ENCODE measurements at places on chromosomes 2 and 18.

DNA sequence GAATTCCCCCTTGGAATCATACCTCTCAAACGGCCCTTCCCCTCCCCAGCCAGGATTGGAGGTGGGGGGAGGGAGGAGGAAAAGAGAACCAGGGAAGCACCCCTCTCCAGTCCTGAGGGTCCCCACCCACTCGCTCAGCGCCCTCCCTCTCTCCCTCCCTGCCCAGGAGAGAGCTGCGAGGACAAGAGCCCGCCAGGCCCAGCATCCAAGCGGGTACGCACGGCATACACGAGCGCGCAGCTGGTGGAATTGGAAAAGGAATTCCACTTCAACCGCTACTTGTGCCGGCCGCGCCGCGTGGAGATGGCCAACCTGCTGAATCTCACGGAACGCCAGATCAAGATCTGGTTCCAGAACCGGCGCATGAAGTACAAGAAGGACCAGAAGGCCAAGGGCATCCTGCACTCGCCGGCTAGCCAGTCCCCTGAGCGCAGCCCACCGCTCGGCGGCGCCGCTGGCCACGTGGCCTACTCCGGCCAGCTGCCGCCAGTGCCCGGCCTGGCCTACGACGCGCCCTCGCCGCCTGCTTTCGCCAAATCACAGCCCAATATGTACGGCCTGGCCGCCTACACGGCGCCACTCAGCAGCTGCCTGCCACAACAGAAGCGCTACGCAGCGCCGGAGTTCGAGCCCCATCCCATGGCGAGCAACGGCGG is 14.4 kb downstream of the HOXD3 start:
- DNase-seq, result no peak

GRCh38 chr18:54521846-54522245 is 69.2 kb upstream of the DYNAP start:
- DNase-seq, result no peak

DNA sequence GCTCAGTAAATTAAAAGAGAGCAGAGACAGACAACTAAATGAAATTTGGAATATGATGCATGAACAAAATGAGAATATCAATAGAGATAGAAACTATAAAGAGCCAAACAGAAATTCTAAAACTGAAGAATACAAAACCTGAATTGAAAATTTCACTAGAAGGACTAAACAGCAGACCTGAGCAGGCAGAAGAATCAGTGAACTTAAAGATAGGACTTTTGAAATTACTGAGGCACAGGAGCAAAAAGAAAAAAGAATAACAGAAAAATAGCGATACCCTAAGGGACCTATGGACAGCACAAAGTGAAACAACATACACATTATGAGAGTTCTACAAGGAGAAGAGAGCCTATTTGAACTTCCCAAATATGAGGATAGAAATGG is 41.6 kb downstream of the UNC50 start:
- no peak for DNase-seq

GRCh38 chr2:200450288-200450687 is 59.6 kb downstream of the KCTD18 start:
- no peak for DNase-seq

DNA sequence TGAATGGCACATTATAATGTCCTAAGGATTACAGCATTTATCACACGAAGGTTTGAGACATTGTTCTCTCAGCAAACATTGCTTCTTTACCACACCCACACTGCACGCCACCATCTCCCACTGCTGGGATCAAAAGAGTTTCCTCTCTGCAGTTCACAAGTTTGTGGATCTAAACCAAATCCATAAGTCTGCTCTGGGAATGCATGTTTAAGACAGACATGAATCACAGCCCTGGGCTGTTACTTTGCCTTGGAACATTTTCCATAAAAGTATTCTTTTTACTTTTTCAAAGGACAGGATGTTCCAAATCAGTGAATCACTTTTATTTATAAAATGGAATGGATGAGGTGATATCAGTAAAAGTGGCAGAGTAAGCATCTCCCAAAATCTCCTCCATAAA is 36.1 kb downstream of the STPG4 start:
- no peak for DNase-seq

DNA sequence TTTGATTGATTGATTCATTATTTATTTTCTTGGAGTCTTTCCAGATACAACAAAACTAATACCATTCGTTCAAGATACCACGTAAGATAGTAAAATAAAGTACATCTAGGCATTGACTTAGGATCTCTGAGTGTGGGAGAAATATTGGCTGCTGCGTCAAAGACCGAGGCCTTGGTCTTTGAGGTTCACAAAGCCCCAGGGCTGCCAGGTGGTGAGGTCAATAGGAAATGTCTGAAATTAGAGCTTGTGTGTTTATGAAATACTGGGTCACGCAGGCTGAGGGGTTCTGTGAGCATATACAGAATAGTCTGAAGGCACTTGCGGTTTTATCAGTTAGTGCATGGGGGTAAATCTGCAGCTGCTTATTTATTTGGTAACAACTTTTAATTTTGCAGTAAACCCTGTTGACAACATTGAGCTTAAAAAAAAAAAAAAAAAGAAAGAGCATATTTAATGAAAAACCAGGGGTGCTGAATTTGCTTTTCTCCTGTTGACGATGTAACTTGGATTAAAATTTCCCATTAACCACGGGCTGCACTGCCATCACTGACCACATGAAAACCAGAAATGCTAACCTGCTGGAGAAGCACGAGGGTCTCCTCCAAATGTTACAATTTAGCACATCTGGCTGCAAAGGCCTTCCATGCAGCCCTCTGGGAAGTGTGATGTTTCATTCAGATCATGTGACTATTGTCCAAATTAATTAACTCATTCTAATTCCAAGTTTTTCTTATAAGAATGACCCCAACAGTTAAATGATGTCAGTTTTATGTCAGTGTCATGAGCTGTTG is 27.1 kb upstream of the SERPINB12 start:
- no peak for DNase-seq

DNA sequence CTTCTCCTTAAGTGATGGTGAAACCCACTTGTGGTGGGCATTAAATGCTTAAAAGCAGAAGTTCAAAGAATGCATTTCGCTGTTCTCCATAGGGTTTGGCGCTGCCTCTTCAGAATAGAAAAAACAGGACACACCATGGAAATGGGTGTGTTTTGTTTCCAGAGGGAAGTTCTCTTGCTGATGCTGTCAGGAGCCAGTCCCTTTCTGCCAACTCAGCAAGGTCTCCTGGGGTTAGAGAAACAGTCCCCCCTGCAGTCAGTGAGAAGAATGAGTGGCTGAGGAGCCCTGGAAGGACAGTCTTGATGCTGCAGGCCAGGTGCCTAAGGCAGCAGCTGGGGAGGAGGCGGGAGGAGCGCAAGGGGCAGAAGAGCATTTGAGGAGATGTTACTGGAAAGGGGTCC is 37.8 kb upstream of the ASAP2 start:
- DNase-seq, result no peak

GRCh38 chr2:169714699-169715098 is 18.9 kb upstream of the KLHL23 start:
- no peak for DNase-seq

DNA sequence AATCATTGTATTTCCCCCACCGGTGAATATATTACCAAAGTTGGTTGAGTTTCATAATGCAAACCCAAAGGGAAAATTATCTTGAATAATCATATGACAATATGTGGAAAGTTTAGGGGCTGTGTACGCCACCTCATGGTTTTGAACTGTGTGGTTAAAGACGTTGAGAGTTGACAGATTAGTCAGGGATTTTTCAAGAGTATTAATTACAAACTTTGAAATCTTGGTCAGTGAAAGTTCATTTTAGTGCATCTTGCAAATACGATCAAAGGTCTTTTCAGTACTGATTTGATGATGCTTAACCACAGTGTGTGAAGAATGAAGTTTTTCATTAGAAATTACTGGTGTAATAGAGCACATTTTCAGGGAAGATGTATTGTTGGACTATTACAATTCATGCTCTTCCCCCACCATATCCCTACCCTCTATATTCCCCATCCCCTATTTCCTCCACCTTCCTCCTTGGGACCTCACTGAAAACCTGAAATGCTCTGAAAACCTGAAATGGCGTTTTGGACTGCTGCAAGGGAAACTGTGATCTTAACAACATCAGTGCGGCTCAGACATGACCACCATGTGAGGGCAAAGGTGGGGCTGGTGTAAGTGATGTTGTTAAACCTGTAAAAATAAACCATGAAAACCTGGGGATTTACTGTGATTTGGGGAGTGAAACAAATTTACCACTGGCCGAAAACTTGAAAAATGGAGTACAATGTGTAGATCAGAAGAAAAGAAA is 4.5 kb upstream of the BCL2L11 start:
- DNase-seq, result no peak

- DNase-seq, result no peak
Measured at GRCh38 chr18:68608851-68609490, 105.9 kb downstream of the TMX3 start.

GRCh38 chr2:85106489-85107180 is 26.6 kb upstream of the TCF7L1 start:
- peak; percentile 46 for DNase-seq

- DNase-seq, result no peak
Measured at GRCh38 chr2:37262522-37262921, 31.1 kb downstream of the NDUFAF7 start.

- DNase-seq, result no peak
Measured at GRCh38 chr2:95297639-95298395, 670 bp downstream of the KCNIP3 start.

DNA sequence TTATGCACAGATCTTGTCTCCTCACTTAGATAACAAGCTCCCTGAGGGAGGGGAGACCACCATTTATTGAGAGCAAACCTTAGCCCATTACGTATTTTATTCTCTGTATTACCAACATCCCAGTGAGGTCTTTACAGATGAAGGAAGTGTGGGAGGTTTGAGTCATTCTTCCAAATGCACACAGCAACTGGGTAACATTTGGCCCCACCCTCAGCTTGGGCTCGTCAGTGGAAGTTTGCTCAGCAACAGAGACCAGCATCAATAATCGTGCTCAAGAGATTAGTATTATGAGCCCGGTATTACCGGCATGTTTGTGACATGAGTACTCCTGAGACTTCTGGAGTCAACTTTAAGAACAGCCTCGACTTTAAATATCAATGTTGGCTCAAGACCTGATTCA is 168.6 kb downstream of the ETAA1 start:
- peak; percentile 43 for DNase-seq

GRCh38 chr2:218618102-218618860 is 10.6 kb downstream of the PLCD4 start:
- no peak for DNase-seq

- DNase-seq, result no peak
Measured at GRCh38 chr2:186426153-186427016, 59.7 kb upstream of the ZC3H15 start.

GRCh38 chr2:229193281-229193680 is 77.8 kb downstream of the PID1 start:
- no peak for DNase-seq
